ENCODE measurements at places on chromosomes 7 and 10.

DNA sequence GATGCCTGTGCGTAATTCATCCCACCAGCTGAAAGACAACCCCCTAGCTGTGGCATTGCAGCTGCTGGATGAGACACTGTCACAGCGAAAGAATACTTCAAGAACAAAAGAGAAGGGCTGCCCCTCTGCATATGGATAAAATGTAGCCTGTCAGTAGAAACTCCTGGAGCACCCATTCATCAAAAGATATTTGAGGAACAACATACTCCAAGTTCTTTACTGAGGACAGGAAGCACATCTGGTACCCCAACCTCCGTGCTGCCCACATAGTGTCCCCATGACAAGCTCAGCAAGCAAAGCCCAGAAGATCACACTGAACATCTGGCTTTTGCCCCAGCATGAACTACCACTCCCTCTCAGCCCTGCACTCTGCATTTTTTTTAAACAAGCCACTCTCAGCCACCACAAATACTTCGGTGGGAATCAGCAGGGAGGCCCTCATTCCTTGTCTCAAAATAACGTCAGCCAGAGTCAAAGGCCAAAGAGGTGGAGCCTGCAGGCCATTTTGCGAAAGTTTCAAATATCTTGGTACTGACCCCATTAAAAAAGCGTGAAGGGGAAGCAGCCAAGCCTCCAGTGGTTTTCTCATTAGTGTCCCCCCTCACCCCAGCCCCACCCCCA, 1.7 kb downstream of the CREB3L2 start:
- H3K36me3 ChIP-seq: peaks cover 9% of the 10 kb centered on the region
- H3K27me3 ChIP-seq: no peaks in the 10 kb centered on the region
- peak overlapping the region; percentile 99 for H3K27ac ChIP-seq
- H3K4me1 ChIP-seq: peaks cover 45% of the 10 kb centered on the region

DNA sequence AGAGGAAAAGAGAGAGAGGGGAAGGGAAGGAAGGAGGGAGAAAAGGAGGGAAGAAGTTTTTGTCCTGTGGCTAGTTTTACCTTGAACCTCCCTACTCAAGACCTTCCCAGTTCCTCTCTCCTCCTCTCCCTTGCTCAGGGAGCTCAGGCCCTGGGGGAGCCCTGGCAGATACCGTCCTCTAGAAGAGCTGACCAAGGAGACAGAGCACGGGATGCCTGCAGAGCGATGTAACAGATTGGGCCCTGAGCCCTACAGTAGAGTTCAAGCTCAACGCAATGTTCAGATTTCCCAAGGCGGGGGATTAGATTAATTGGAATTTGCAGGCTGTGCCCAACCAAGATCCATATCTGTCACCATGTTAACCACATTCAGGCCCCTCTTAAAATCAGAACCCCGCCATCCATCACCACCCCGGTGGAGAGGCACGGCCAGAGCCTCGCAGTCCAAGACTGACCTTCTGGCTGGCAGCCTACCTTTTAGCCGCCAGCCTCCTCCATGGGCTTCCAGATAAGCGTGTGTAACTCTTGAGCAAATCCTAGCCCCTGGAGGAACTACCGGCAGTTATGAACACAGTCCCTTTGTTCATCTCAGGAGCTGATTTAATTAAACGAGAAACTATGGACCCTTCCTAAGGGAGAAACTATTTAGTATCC, 70.6 kb downstream of the KCNMA1 start:
- no peaks in the 10 kb centered on the region for H3K27me3 ChIP-seq
- H3K27ac ChIP-seq: no peak overlapping the region
- no peak for DNase-seq
- peaks cover 40% of the 10 kb centered on the region for H3K4me1 ChIP-seq

GRCh38 chr7:55484834-55485233, 87.5 kb downstream of the VOPP1 start:
- H3K4me1 ChIP-seq: peaks cover 11% of the 10 kb centered on the region
- no peak overlapping the region for H3K27ac ChIP-seq
- H3K27me3 ChIP-seq: no peaks in the 10 kb centered on the region
- no peak for DNase-seq
- H3K4me3 ChIP-seq: no peak overlapping the region
- peaks cover 7% of the 10 kb centered on the region for H3K36me3 ChIP-seq

GRCh38 chr10:19169041-19169440, 120.4 kb downstream of the MALRD1 start:
- no peak overlapping the region for H3K4me3 ChIP-seq
- no peak for DNase-seq
- peaks cover 5% of the 10 kb centered on the region for H3K27me3 ChIP-seq
- H3K36me3 ChIP-seq: no peaks in the 10 kb centered on the region
- H3K4me1 ChIP-seq: no peaks in the 10 kb centered on the region
- H3K27ac ChIP-seq: no peak overlapping the region

GRCh38 chr7:117230276-117231046, 92.4 kb downstream of the WNT2 start:
- H3K36me3 ChIP-seq: peaks cover 15% of the 10 kb centered on the region
- no peak overlapping the region for H3K4me3 ChIP-seq
- peak overlapping the region; percentile 93 for H3K27ac ChIP-seq
- DNase-seq: no peak
- H3K4me1 ChIP-seq: peaks cover 31% of the 10 kb centered on the region
- no peaks in the 10 kb centered on the region for H3K27me3 ChIP-seq

- H3K4me1 ChIP-seq: peaks cover 10% of the 10 kb centered on the region
- H3K27me3 ChIP-seq: peaks cover 3% of the 10 kb centered on the region
- no peak overlapping the region for H3K27ac ChIP-seq
- H3K4me3 ChIP-seq: no peak overlapping the region
- peaks cover 1% of the 10 kb centered on the region for H3K36me3 ChIP-seq
Observed at GRCh38 chr7:30526163-30526562, 21.5 kb upstream of the GGCT start.

- H3K4me1 ChIP-seq: peaks cover 3% of the 10 kb centered on the region
- no peak overlapping the region for H3K4me3 ChIP-seq
- H3K27me3 ChIP-seq: no peaks in the 10 kb centered on the region
Observed at GRCh38 chr10:82438277-82438676, 563.3 kb downstream of the NRG3 start.

GRCh38 chr7:99944497-99945070, 15.2 kb upstream of the GJC3 start:
- DNase-seq: no peak
- no peaks in the 10 kb centered on the region for H3K36me3 ChIP-seq
- H3K27ac ChIP-seq: no peak overlapping the region
- H3K27me3 ChIP-seq: peaks cover 22% of the 10 kb centered on the region

GRCh38 chr10:129277841-129278240, 189.2 kb upstream of the MGMT start:
- no peak overlapping the region for H3K4me3 ChIP-seq
- no peaks in the 10 kb centered on the region for H3K4me1 ChIP-seq
- no peaks in the 10 kb centered on the region for H3K36me3 ChIP-seq
- H3K27ac ChIP-seq: no peak overlapping the region
- DNase-seq: no peak

GRCh38 chr7:516606-517456, 2.8 kb downstream of the PDGFA start:
- peak overlapping the region; percentile 59 for H3K4me3 ChIP-seq
- H3K27me3 ChIP-seq: peaks cover 17% of the 10 kb centered on the region
- peak overlapping the region; percentile 85 for H3K27ac ChIP-seq
- H3K36me3 ChIP-seq: no peaks in the 10 kb centered on the region
- no peak for DNase-seq
- H3K4me1 ChIP-seq: peaks cover 42% of the 10 kb centered on the region

GRCh38 chr7:108328174-108328651, 128.0 kb downstream of the NRCAM start:
- no peaks in the 10 kb centered on the region for H3K27me3 ChIP-seq
- no peak overlapping the region for H3K27ac ChIP-seq
- no peaks in the 10 kb centered on the region for H3K36me3 ChIP-seq
- DNase-seq: no peak

DNA sequence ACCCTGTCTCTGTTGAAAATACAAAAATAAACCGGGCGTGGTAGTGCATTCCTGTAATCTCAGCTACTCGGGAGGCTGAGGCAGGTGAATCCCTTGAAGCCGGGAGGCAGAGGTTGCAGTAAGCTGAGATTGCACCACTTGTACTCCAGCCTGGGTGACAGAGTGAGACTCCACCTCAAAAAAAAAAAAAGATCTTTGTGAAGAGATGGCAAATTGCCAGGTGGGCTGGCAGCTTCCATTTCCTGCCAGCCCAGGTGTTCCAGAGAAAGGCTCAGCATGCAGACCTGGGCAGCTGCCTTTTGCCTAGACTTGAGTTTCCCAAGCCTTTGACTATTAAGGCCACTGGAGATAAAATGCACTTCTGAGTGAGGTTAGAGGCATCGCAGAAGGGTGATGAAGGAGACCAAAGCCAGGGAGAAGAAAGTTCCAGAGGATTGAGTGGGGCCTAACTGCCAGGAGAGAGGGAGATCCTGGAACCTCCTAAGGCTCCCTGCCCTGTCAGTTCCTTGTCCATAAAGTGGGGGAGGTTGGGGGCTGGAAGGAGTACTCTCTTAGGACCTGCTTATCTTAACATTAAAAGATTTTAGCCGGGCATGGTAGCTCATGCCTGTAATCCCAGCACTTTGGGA, 10.0 kb upstream of the DDIT4 start:
- peaks cover 54% of the 10 kb centered on the region for H3K4me1 ChIP-seq
- no peaks in the 10 kb centered on the region for H3K36me3 ChIP-seq
- peak overlapping the region; percentile 85 for H3K27ac ChIP-seq
- H3K27me3 ChIP-seq: no peaks in the 10 kb centered on the region
- no peak for DNase-seq
- no peak overlapping the region for H3K4me3 ChIP-seq

- H3K36me3 ChIP-seq: no peaks in the 10 kb centered on the region
- H3K27me3 ChIP-seq: peaks cover 22% of the 10 kb centered on the region
- no peaks in the 10 kb centered on the region for H3K4me1 ChIP-seq
- H3K27ac ChIP-seq: no peak overlapping the region
- H3K4me3 ChIP-seq: no peak overlapping the region
Observed at GRCh38 chr10:117663750-117664149, 121.2 kb downstream of the EMX2 start.

- peak overlapping the region; percentile 27 for H3K27ac ChIP-seq
- peaks cover 29% of the 10 kb centered on the region for H3K4me1 ChIP-seq
- no peak overlapping the region for H3K4me3 ChIP-seq
- peaks cover 13% of the 10 kb centered on the region for H3K36me3 ChIP-seq
- no peak for DNase-seq
Observed at GRCh38 chr7:38195804-38196595, 18.0 kb downstream of the STARD3NL start.

GRCh38 chr7:116071629-116072028, 41.1 kb upstream of the TFEC start:
- H3K4me3 ChIP-seq: no peak overlapping the region
- no peak overlapping the region for H3K27ac ChIP-seq
- no peaks in the 10 kb centered on the region for H3K4me1 ChIP-seq
- H3K27me3 ChIP-seq: peaks cover 2% of the 10 kb centered on the region
- DNase-seq: no peak

DNA sequence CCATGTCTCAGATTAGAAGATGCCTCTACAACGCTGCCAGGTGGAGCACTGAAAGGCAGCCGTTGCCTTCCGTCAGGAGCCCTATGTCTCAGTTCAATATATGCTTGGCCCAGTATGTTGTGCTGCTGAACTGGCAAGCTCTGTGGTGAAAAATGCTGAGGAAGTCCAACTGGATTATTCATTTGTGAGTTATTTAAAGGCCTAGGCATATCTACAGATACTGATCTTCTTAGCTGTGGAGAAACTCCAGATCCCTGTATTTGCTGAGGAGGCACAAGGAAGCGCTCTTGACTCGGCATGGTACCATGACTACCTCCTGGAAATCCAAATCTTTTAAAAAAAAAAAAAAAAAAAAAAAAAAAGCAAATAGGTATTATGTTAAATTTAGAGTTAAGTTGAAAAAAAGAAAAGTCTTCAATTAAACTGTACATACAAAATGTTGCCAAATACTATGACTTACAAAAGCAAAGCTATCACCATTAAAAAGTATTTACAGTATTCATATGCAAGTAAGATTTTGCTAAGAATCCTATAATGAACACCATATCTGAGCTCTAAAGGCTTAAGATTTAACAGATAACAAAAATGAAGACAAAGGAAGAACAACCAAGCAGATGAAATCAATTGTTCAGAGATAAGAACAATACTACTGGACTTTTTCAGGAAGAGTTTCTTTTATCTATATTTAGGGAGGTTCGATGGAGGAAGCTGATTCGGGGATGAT, 152.4 kb downstream of the GALNT11 start:
- H3K4me3 ChIP-seq: no peak overlapping the region
- H3K4me1 ChIP-seq: peaks cover 9% of the 10 kb centered on the region
- no peaks in the 10 kb centered on the region for H3K27me3 ChIP-seq
- no peak overlapping the region for H3K27ac ChIP-seq
- peaks cover 62% of the 10 kb centered on the region for H3K36me3 ChIP-seq

DNA sequence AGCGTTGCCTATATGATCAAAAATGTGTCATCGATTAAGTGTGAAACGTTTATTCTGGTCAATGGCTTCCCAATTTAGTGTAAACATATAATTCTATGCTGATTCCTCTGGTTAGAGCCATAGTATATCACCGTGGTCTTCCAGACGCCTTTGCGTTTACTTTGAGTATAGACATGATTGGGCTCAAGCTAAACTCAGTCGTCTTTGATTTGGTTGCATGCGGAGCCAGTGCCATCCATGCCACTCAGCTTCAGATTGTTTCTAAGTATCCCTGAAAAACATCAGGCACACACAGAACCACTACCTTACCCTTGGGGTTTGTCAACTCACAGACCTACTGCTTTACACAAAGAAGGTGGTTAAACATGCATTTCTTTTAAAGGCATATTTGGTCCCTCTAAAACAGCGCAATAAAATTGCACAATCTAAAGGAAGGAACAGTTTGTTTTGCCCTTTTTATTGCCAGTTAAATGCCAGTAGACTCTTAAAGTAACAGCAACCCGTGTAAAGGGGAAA, 273.6 kb upstream of the KLF6 start:
- no peak overlapping the region for H3K4me3 ChIP-seq
- no peak for DNase-seq
- H3K36me3 ChIP-seq: no peaks in the 10 kb centered on the region
- H3K27ac ChIP-seq: no peak overlapping the region

DNA sequence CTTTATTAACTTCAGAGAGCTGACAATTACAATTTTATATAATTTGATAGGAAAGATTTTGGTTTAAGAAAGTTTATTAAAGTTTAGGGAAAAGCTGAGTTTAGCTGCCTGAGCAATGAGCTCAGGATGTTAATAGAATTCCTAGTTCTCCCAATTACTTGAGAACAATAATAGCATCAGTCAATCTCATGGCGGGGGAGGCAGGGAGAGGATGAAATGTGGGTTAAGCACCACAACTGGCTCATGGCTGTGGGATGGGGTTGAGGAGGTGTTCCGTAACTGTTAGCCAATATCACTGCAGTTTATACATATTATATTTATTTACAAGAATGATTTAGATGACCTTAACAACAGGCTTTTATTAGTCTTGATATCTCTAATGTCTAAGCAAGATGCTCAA, 266.9 kb upstream of the IMMP2L start:
- H3K4me3 ChIP-seq: no peak overlapping the region
- H3K36me3 ChIP-seq: peaks cover 26% of the 10 kb centered on the region
- peaks cover 13% of the 10 kb centered on the region for H3K4me1 ChIP-seq
- no peak for DNase-seq
- no peaks in the 10 kb centered on the region for H3K27me3 ChIP-seq
- H3K27ac ChIP-seq: no peak overlapping the region

GRCh38 chr7:32481176-32481575, 9.0 kb downstream of the LSM5 start:
- H3K4me3 ChIP-seq: no peak overlapping the region
- peaks cover 4% of the 10 kb centered on the region for H3K36me3 ChIP-seq
- peak overlapping the region; percentile 62 for H3K27ac ChIP-seq
- no peak for DNase-seq

- no peaks in the 10 kb centered on the region for H3K36me3 ChIP-seq
- peaks cover 12% of the 10 kb centered on the region for H3K4me1 ChIP-seq
- no peak overlapping the region for H3K27ac ChIP-seq
- H3K27me3 ChIP-seq: peaks cover 33% of the 10 kb centered on the region
- no peak overlapping the region for H3K4me3 ChIP-seq
Observed at GRCh38 chr7:141202535-141202934, 128.7 kb downstream of the TMEM178B start.

GRCh38 chr10:116952729-116953128, 52.3 kb downstream of the SHTN1 start:
- no peak overlapping the region for H3K27ac ChIP-seq
- peaks cover 14% of the 10 kb centered on the region for H3K36me3 ChIP-seq
- H3K4me3 ChIP-seq: no peak overlapping the region

Measured in mesothelial cell of epicardium (in vitro differentiated cells).